ENCODE measurements at places on chromosomes 7 and 10.

- no peak for DNase-seq
These were observed 1118.0 kb upstream of the C7orf33 start for GRCh38 chr7:147472556-147472955.

DNA sequence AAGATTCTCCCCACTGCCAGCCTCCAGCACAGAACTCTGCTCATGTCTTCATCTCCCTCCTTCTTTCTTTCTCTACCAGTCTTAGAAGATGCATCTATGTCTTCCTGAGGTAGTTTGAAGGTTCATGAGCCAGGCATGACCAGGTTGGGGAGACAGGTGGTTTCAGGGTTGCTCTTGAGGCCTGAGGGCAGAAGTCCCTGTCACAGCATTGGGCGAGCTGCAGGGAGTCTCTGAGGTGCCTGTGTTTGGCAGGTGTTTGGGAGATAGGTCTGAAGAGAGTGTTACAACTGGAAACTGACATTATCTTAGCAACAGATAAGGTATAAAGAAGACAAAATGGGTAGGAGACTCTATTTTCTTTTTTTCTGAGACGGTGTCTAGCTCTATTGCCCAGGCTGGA is 18.7 kb downstream of the PRSS2 start:
- no peak for DNase-seq

DNA sequence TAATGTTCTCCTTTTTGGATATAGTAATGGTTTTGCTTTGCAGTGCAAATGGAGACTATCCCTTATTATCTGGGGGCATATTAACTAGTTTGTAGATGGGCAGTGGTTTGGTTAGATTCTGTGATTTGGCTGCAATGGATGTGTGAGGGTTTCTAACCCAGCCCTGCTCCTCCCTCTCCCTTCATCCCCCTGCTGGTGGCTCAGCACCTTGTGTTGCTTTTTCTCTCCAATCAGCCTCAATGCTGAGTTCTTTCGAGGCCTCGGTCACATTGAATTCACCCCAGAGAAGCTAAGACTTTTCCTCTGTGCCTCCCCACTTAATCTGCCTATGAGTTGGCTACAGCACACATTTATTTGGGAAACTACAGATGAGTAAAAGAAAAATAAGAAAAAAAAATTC is 120.0 kb downstream of the MALRD1 start:
- no peak for DNase-seq

GRCh38 chr7:46772776-46773175 is 809.1 kb downstream of the TNS3 start:
- no peak for DNase-seq

DNA sequence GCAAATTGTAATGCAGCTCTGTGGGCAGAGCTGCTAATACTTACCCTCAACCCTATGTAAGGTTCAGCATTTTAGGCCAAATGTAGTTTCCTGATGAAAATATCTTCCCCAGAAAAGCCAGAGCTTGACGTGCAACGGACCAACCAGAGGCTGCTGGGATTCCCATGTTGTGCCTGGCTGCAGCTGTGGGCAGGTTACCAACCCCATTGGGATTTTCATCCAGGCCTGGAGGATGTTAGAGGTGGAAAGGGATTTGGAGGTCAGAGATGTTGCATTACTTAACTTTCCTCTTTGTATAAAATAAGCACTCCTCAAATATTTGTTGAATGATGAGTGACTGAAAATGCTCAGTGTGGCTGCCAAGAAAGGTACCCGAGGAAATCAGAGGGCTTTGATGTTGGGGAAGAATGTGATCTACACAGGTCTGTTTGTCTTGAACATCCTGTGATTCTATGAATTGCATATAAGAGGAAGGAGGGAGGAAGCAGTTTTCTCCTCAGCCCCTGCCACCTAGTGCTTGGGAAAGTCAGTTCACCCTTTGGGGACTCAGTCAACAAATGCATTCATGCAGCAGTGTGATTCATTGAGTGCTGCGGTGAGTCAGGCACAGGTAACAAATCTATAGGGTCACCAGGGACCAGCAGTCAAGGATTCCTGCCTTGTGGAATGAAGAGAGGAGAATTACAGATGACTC is 487.2 kb downstream of the RPS24 start:
- no peak for DNase-seq

DNA sequence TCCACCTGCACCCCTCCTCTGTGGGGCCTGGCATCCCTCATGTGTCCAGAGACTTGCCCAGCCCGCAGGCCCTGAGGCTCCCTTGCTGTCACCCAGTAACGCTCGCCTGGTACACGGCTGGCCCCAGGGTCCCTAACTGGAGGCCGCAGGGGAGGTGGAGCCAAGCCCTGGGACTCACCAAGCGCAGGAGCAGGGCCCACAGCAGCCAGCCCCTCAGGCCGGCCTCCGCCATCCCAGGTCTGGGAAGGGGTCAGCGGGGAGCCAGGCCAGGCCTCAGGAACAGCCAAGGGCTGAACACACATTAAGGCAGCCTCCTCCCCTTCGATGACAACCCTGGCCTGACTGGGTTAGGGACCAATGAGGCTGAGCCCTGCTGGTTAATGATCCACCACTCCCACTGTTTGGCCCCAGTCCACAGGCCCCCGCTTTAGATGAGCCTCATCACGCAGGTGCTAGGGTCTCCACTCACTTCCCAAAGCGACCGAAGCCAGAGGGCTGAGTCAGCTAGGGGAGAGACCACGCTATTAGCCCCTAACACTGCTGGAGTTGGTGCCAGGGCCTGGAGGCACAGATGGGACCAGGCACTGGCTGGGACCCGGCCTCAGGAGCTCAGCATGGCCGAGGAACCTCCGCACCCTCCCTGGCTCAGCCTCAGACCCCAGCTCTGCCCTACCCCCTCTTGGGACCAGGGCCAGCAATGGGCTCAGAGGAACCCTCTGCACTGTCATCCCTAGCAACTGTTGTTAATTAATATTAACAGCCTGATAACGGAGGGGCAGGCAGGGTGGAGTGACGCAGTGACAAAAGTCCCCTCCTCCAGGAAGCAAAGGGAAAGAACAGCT is at the start of gene NPC1L1:
NPC1L1 (minus strand) TSS at position 303 of the 842 bp plus-strand sequence; CDS start at position 232, 71 bp downstream.
- DNase-seq, result no peak

DNA sequence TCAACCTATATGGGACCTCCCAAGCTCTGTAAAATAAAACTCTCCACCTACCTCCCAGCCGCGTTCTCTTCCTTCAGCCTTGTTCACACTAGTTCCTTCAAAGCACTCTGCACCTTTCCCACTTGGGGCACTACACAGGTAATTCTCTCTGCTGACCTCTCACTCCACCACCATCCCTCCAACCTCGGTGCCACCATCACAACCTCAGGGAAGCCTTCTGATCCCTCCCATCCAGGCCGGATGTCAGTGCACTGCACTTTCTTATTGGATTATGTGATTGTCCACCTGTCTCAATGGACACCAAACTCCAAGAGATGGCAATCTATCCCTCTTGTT is 7.0 kb downstream of the LARP4B start:
- no peak for DNase-seq

DNA sequence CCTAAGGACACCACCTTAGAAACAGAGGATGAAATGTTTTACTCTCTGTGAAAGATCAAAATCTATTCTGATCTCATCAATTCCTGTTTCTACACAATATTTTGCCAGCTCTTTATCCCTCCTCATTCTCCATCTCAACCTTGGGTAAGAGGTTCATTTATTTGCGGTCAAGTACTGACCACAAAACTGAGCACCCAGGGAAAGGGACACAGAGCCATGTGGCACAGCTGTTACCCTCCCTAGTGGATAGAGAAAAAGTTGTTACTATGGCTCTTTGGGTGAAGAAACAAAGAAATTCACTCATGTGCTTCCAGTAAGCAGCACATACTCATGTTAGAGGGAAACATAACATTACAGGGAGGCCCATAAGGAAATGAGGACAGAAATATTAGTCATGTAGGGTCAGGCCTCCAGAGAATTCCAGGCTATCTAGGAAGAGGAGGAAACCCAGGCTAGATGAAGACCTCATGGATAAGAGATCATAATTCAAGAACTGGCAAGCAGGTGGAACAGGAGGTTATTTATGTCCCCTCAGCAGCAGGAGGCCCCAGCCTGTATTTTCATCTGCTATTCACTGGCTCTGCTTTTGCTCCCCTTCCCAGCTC is 114.5 kb downstream of the ATE1 start:
- DNase-seq, result no peak

DNA sequence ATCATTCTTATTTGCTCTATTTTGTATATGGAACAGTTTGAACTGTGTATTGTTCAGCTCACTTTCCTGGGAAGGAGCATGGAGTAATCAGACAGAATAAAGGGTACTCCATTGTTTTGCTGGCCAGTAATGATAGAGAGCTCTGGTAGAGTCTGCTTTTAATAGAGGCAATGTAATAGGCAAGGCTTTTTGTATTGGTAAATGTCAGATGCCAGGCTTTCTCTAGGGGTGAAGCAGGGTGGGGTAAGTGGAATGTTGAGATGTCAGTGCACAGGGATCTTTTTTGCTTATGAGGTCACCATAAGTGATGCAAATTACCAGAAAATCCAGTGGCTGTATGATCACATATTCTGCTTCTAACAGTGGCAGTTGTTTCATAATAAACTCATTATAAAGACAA is 1088.3 kb upstream of the SORCS1 start:
- no peak for DNase-seq

- no peak for DNase-seq
These were observed 200.8 kb downstream of the GATA3 start for GRCh38 chr10:8255301-8255700.

DNA sequence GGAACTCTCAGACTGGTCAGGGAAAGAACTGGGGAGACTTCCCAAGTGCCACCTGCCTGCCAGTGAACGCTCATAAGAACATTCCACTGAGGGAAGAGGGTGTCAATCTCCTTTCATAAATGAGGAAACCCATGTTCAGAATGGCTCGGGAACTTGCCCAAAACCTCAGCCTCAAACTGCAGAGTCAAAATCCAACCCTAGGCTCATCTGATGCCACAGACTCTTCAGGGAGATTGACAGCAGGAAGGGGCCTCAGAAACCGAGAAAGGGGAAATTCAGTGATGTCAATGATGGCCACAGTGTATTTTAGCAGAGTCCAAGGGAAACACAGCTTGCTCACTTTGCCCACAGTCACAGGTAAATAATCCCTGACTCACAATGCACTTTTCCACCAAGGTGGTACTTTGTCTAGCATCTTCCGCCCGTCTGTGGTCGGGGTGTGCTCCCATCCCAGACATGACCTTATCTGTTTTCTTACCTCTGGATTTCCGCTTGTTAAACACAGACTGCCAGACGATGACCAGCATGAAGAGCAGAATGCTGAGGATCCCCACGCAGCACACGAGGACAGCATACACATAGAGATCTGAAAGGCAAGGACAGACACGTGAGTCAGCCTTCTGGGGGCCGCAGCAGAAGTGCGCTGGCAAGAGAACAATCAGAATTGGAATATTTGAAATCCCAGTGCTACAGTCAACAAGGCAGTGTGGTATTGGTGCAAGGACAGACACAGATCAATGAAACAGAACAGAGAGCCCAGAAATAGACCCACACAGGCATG is 38.4 kb downstream of the VSTM4 start:
- DNase-seq, result no peak

DNA sequence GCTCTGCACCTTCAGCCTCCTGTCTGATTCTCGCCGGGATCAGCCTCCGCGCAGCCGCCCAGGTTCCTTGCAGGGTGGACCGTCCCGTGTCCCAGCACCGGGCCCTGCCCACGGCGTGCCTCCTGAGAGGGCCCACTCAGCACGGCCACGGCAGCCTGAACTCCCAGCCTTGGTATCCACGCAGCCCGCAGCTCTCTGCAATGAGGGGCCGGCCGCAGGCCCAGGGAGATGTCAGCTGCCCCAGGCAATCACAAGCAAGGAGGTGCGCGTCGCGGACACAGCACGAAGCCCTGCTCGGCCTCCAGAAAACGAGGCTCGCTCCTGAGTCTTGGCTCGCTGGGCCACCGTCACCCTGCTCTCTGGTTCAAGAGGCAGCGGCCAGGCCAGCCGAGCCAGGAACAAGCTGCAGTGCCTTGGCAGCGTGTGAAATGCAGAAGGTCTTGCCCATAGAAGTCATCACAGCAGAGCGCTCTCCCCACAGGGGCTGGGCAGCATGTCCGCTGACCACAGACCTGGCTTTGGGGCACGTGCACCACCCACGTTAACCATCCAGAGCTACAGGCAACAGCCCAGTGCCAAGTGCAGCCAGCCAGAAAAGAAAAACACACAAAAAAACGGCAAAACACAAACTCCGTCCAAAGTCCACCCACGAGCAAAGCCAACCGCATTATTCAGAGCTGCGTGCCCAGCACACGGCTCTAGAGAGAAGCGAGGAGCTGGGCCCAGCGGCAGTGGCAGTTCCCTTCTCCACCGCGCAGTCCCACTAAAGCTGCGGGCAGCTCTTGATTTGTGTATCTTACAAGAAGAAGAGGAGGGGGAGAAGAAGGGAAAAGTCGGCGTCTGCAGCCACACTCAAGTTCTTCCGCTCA is 13.9 kb downstream of the GPER1 start:
- DNase-seq, result no peak

- DNase-seq, result no peak
These were observed 109.9 kb downstream of the AHR start for GRCh38 chr7:17408245-17408903.

DNA sequence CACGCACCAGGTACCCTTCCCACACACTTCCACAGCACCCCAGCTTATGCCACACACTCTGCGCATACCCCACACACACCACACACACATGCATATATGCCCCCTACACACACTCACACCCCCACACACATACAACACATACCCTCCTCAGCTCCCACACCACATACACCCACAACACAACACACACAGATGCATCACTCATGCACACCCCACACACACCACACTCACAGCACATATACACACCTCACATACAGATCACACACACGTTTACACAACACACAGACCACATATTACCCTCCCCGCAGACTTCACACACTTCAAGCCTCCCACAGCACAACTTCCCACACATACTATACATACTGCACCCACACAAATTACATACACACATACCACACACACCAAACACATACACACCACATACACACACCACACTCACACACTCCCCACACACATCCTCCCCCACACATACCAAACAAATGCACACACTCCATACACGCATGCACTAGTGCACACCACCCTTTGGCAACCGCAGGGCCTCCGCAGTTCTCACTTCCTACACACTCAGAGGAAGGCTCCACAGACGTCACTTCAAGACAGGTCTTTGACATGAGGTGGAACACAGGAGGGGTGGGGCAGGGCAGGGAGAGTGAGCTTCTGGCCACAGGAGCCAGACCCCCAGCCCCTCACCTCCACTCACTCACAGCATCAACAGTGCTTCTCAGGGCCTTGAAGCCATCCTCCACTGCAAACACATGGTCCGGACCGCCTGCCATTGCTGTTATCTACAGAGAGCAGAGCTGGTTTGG is 18.5 kb upstream of the ANTXRL start:
- DNase-seq, result no peak

- no peak for DNase-seq
These were observed 126.5 kb upstream of the CHRM2 start for GRCh38 chr7:136741941-136742340.
